Smooth muscle cell of the umbilical artery (primary cell): ENCODE measurements at places on chromosomes 6 and 20. TPM values are rescaled to one million over a fixed set of nuclear protein-coding genes. Genes with fewer than 3 reads are reported as not detected.

MATN4 gene
- not detected in 2 replicates for total RNA-seq

TBC1D32 gene
- 19.4 and 21.4 TPM in 2 replicates for total RNA-seq

UNC5CL gene
- under 0.01 TPM in 1 of 2 replicates, not detected in the other for total RNA-seq

EMILIN3 gene
- under 0.01 TPM in 1 of 2 replicates, not detected in the other for total RNA-seq

SCRT2 gene
- total RNA-seq, result not detected in 2 replicates

LAMA4 gene
- total RNA-seq, result 84.6 and 174 TPM in 2 replicates

CD109 gene
- total RNA-seq, result 22.0 and 58.7 TPM in 2 replicates

ASIP gene
- not detected in 2 replicates for total RNA-seq

ROS1 gene
- 0.05 and 0.30 TPM in 2 replicates for total RNA-seq

SPTLC3 gene
- 3.6 and 4.0 TPM in 2 replicates for total RNA-seq

SLC17A3 gene
- total RNA-seq, result not detected in 2 replicates

PGC gene
- not detected in 2 replicates for total RNA-seq

SAMD3 gene
- total RNA-seq, result 24.1 and 36.4 TPM in 2 replicates
